ENCODE measurements at places on chromosomes 12 and 14. TPM values are rescaled to one million over a fixed set of nuclear protein-coding genes. Genes with fewer than 3 reads are reported as not detected.

GRCh38 chr14:61662437-61663311 is 32.6 kb upstream of the HIF1A start:
- peak; percentile 89 for DNase-seq

GRCh38 chr12:131939007-131939406 is 9.9 kb downstream of the PUS1 start:
- no peak for DNase-seq

- DNase-seq, result peak; percentile 68
Measured at GRCh38 chr14:90850487-90850886, 34.3 kb upstream of the TTC7B start.

OTUB2 gene
- total RNA-seq, result 1.3 TPM

KIF5A gene
- total RNA-seq, result 0.26 TPM

GRCh38 chr12:24414480-24414879 is 465.0 kb upstream of the SOX5 start:
- no peak for DNase-seq

Data from bronchial epithelial cell (primary cell).